Common myeloid progenitor, CD34-positive (primary cell): ENCODE measurements at places on chromosomes 4 and X.
A peak's percentile ranks its signal among the peaks of the same experiment; 100 is the strongest.

GRCh38 chr4:53608649-53609048, 17.4 kb upstream of the LNX1 start:
- no peaks in the 10 kb centered on the region for H3K36me3 ChIP-seq
- H3K4me1 ChIP-seq, result no peaks in the 10 kb centered on the region
- no peak overlapping the region for H3K4me3 ChIP-seq

GRCh38 chr4:109134268-109134667, 168.2 kb downstream of the COL25A1 start:
- no peak for DNase-seq
- no peak overlapping the region for H3K4me3 ChIP-seq
- no peaks in the 10 kb centered on the region for H3K27me3 ChIP-seq
- H3K36me3 ChIP-seq, result no peaks in the 10 kb centered on the region

DNA sequence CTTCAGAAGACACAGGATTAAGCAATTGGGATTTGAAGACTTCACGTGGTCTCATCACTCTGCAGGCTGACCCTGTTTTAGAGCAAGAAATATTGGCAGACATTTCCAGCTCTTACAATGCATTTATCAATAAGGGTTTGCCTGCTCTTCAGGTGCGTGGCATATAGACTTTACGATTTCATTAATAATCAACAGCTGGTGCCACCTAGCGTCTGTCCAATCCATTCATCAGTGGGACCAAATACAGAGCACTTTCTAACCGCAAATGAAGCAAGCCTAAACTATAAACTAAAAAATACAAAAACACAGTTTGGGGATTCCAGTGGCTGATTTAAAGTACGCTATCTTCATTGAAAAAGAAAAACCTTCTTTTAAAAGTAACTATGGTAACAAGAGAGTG, 125.4 kb upstream of the DMD start:
- peak; percentile 1 for DNase-seq
- no peak overlapping the region for H3K27ac ChIP-seq
- H3K36me3 ChIP-seq, result no peaks in the 10 kb centered on the region

- H3K27ac ChIP-seq, result no peak overlapping the region
- no peaks in the 10 kb centered on the region for H3K4me1 ChIP-seq
- no peak for DNase-seq
- H3K36me3 ChIP-seq, result no peaks in the 10 kb centered on the region
These were observed 258.4 kb downstream of the PPARGC1A start for GRCh38 chr4:23631255-23631950.

- H3K27ac ChIP-seq, result no peak overlapping the region
- H3K27me3 ChIP-seq, result no peaks in the 10 kb centered on the region
- H3K36me3 ChIP-seq, result no peaks in the 10 kb centered on the region
These were observed 310.3 kb upstream of the PRPS2 start for GRCh38 chrX:12480956-12481355.
